ENCODE measurements at places on chromosomes 1 and 21.

DNA sequence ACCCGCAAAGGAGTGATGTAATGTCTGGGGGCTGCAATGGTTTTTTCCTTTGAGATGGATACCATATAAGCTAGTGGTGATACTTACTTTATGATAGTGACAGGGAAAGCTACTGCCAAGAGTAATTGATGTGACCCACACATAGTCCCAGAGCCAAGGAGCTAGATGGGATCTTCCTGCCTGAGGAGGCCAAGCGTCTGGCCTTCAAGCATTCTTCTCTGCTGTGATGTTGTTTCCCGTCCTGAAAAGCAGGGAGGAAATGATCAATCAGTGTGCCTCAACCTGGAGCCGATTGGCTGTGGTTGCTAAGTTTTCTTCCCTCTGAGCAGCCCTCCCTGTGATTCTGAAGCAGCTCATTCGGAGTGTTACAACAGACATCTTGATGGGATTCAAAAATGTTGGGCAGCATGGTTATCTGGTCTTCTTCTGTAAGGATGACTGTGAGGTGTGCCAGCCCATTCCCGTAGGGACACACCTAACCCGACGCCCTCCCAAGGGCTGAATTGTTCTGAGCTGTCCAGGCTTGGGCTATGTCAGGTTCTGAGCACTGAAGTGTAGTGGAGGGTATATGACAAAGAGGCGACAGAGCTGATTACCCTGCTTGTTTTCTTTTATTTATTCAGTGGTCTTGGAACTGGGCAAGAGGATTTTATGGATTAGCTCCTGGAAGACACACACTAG is 56.7 kb downstream of the UCK2 start:
- no peak for DNase-seq

GRCh38 chr1:109138358-109138757 is 24.4 kb downstream of the ELAPOR1 start:
- DNase-seq: no peak

GRCh38 chr1:215045698-215046308 is 36.7 kb upstream of the KCNK2 start:
- DNase-seq: no peak

GRCh38 chr1:80917225-80917624 is 883.5 kb upstream of the ADGRL2 start:
- DNase-seq: no peak

DNA sequence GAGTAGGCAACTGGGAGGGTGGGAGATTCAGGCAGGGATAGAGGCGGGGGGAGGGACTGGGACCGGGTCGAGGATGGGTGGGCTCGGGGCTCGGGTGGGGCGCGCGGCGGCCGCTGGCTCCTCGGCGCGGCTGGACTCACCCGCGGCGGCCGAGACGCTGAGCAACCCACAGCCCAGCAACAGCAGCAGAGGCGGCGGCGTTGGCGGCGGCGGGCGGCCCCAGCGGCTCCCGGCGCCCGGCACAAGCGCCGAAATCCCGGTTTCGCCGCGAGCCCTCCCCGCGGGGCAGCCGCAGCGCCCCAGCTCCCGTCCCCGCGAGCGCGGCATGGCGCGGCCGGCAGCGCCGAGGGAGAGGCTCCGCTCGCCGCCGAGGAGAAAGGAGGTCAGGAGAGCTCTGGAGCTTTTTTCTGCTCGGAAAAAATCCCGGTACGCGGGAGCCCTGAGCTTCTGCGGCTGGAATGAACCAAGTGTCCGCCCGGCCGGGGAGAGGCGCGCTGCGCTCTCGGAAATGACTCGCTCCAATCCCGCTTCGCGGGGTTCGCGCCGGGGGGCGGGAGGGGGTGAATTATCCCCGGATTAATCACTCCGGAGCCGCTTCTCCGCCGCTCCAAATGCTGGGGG is at the start of gene CSMD2:
TSS of gene CSMD2 (minus strand) at position 460 of the 621 bp plus-strand sequence. CDS start at position 327, 133 bp downstream.
- no peak for DNase-seq

GRCh38 chr1:25580927-25581326 is 35.7 kb upstream of the MAN1C1 start:
- no peak for DNase-seq

DNA sequence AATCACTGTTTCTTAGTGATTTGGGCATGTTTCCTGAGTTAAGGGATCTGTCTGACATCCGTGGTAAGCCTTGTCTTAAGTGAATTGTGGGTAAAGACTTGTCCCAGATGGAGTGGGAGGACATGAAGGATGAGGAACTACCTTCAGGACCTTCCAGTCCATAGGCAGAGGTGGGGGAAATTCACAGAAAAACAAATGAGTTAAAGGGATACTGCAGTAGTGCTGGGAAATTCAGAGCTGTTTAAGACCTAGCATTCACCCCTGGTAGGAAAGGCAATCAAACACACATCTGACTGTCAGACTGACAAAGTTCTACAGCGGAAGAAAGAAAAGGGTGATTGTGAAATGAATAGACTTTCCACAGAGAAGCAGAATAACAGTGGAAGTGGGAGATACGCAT is 3.0 kb downstream of the GNAT2 start:
- no peak for DNase-seq

DNA sequence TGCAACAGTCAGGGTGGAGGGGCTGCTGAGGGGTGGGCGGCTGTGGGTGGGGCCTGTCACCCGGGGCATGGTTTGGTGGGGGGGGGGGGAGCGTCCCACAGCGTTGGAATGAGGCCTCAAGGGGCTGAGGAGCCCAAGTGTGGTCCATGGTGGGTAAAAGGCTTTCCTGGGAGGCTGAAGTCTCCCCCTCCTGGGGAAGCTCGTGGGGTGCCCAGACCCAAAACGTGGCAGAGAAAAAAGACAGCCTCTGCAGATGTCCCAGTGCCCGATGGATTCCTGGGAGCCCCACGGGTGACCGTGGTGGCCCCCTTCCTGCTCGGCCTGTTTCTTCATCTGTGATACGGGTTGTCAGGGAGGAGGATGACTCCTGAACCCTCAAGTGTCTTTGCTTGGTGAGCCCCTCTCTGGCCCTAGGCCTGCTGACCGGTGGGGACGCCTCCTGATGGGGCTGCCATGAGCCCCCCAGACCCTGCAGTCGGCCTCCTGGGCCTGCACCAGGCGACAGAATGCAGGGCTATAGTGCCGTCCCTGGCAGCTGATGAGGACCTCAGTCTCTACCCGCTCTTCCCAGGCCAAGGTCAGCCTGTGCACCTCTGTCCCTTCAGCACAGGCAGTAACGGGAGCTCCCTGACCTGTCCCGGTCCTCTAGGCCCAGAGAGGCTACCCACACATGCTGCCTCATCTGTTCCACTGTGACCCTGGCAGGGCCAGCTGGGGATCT is 1.1 kb downstream of the OBSCN start:
- no peak for DNase-seq

GRCh38 chr1:94124538-94124937 is 3.6 kb upstream of the ABCA4 start:
- no peak for DNase-seq

- DNase-seq: peak; percentile 29
Observed at GRCh38 chr21:38092051-38092450, 164.7 kb upstream of the KCNJ15 start.

- no peak for DNase-seq
Observed at GRCh38 chr21:38444691-38445090, 53.6 kb downstream of the ERG start.

- DNase-seq: no peak
Observed at GRCh38 chr1:85142753-85143152, 58.1 kb downstream of the SYDE2 start.

DNA sequence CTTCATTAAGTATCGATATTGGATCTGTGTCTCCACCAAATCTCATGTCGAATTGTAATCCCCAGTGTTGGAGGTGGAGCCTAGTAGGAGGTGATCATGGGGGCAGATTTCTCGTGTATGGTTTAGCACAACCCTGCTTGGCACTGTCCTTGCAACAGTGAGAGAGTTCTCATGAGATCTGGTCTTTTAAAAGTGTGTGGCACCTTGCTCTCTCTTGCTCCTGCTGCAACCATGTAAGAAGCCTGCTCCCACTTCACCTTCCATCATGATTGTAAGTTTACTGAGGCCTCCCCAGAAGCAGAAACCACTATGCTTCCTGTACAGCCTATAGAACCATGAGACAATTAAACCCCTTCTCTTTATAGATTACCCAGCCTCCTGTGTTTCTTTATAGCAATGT is 424.4 kb downstream of the NPHP4 start:
- no peak for DNase-seq

- no peak for DNase-seq
Observed at GRCh38 chr1:39707506-39707905, 16.3 kb upstream of the HPCAL4 start.

GRCh38 chr1:192316942-192317450 is at the start of gene RGS21:
RGS21 (plus strand) TSS chr1:192316992; CDS start chr1:192343037, 26,045 bp downstream.
- DNase-seq: no peak

DNA sequence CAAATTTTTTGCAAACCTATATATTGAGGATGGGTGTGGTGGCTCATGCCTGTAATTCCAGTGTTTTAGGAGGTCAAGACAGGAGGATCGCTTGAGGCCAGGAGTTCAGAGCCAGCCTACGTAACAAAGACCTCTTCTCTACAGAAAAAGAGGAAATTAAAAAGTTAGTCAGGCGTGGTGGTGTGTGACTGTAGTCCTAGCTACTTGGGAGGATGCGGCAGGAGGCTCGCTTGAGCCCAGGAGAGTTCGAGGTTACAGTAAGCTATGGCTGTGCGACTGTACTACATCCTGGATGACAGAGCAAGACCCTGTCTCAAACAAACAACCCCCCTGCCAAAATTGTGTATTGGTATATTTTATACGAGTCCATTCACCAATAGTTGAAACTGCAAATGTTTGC is 589.7 kb downstream of the DPYD start:
- DNase-seq: no peak

- DNase-seq: no peak
Observed at GRCh38 chr21:38205940-38206339, 50.9 kb upstream of the KCNJ15 start.

DNA sequence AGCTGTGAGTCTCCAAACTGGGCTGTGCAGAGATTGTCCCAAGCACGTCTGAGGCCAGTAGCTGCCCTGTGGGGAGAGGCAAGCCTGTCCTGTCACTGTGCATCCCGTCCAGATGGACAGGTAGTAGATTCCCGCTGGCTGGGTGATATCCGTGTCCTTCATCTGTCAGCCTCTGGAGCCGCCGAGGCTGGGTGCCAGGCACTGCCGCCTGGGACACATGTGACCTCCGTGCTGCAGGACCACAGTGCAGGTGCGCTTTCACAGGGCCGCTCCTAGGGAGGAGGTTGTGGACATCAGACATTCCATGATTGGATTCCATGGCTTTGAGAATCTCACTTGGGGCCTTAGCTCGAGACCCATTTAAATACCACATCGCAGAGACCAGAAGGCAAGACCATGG is 4.7 kb downstream of the PDXK start:
- no peak for DNase-seq

DNA sequence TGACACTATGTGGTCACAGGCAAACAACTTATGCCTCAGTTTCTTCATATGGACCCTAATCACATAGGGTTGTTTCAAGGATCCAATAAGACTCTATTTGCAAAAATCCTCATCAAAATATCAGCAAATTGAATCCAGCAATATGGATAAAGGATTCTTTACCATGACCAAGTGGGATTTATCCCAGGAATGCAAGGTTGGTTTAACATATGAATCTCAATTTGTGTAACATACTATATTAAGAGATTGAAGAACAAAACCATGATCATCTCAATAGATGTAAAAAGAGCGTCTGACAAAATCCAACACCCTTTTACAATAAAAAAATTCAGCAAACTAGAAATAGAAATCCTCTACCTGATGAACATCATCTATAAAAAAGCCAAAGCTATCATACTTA is 23.9 kb downstream of the ARHGEF11 start:
- no peak for DNase-seq

- no peak for DNase-seq
Observed at GRCh38 chr1:88746916-88747315, 62.8 kb downstream of the PKN2 start.

DNA sequence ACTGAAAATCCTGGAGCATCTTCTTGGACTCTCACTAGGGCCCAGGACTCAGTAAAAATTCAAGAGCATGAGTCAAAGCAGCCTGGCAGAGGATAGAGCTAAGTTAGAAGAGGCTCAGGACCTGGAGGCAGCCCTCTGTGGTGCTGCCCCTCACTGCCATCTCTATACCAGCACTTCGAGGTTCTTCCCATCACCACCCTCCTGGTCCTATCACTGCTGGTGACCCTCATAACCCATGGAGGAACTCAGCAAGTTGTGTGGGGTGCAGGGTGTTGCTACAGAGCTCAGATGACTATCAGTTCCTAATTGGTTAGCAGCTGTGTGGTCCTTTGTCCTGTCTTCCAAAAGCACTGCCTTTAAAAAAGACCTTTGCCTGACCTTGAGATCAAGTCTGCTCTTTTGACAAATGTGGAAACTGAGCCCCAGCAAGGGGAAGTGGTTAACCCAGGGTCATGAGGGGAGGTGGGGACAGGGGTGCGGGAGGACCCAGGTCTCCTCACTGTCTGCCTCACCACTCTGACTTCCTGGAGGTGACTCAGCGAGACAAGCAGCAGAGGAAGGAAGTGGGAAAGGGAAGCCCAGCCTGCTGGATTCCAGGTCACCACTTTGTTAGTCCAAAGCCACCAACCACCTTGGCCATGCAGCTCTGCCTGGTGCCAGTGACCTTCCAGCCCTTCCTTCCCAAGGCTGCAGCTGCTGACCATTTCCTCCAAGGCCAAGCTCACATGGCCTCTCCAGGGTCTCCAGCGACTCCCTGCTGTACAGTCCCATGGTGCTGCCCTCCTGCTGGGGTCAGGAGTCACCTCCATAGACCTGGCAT is 199.4 kb upstream of the EDN2 start:
- DNase-seq: peak; percentile 27

DNA sequence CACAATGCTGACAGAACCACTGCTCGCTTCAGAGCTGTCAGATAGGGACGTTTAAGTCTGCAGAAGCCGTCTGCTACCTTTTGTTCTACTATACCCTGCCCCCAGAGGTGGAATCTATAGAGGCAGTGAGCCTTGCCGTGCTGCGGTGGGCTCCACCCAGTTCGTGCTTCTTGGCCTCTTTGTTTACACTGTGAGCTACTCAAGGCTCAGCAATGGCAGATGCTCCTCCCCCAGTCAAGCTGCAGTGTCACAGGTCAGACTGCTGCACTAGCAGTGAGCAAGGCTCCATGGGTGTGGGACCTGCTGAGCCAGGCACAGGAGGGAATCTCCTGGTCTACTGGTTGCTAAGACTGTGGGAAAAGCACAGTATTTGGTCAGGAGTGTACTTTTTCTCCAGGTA is 47.1 kb downstream of the LEPR start:
- peak; percentile 62 for DNase-seq

GRCh38 chr1:175129997-175130648 is 62.5 kb downstream of the KIAA0040 start:
- peak; percentile 23 for DNase-seq

GRCh38 chr1:8985915-8986813 is 40.1 kb downstream of the SLC2A7 start:
- no peak for DNase-seq

GRCh38 chr1:95041491-95042165 is 31.1 kb downstream of the ALG14 start:
- peak; percentile 19 for DNase-seq

DNA sequence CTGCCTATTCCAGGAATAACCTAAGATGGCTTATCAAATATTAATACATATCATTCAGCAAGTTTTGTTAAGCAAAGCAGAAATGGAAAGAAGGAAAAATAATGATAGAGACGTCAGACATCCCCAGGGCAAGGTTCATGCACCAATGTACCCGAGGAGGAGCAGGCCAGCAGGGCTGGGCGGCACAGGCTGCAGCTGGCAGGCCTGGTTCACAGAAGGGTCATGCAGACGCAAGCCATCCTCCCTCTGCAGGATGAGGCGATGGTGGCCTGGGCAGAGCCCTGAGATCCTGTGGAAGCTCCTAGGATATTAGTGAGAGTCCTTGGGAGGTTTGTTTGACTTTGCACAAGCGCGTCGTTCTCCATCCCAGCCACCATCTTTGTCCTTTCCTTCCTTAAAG is 30.0 kb downstream of the BATF3 start:
- no peak for DNase-seq

GRCh38 chr1:84956655-84957054 is 40.3 kb downstream of the MCOLN2 start:
- DNase-seq: no peak
